ENCODE measurements at places on chromosomes 7 and 10. TPM values are rescaled to one million over a fixed set of nuclear protein-coding genes. Genes with fewer than 3 reads are reported as not detected.

NUTM2B gene
- total RNA-seq: 0.52 TPM

MYOF gene
- total RNA-seq: 43.6 TPM

VPS26A gene
- 33.1 TPM for total RNA-seq

LRMDA gene
- total RNA-seq: 18.7 TPM

STEAP1B gene
- total RNA-seq: 0.63 TPM

WEE2 gene
- total RNA-seq: not detected

GRCh38 chr7:27184337-27185012 is 557 bp downstream of the HOXA11 start:
- no peak for DNase-seq
- no peaks in the 10 kb centered on the region for H3K36me3 ChIP-seq
- peaks cover 100% of the 10 kb centered on the region for H3K27me3 ChIP-seq
- peaks cover 58% of the 10 kb centered on the region for H3K4me1 ChIP-seq

DNA sequence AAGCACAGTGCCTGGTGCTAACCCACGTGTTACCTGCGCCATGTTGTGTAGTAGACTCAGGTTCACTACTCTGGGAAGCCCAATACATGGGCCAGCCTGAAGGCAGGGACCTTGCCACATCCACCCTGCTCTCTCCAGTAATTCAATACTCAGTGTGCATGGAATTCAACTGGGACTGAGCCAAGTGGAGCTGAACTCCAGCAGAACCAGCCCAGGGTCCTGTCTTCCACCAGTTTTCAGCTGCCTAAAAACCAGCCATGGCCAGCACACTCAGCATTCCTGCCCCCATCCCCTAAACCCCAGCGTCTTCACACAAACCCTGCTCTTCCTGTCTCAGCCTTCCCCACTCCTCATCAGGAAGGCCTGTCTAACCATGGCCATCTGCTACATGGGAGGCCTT is 15.4 kb downstream of the FGF8 start:
- H3K4me1 ChIP-seq: no peaks in the 10 kb centered on the region
- no peak overlapping the region for H3K4me3 ChIP-seq
- no peak for DNase-seq
- H3K36me3 ChIP-seq: no peaks in the 10 kb centered on the region

- H3K27ac ChIP-seq: no peak overlapping the region
- peaks cover 38% of the 10 kb centered on the region for H3K36me3 ChIP-seq
- H3K27me3 ChIP-seq: no peaks in the 10 kb centered on the region
Observed at GRCh38 chr10:38038932-38039245, 28.4 kb downstream of the ZNF33A start.

DNA sequence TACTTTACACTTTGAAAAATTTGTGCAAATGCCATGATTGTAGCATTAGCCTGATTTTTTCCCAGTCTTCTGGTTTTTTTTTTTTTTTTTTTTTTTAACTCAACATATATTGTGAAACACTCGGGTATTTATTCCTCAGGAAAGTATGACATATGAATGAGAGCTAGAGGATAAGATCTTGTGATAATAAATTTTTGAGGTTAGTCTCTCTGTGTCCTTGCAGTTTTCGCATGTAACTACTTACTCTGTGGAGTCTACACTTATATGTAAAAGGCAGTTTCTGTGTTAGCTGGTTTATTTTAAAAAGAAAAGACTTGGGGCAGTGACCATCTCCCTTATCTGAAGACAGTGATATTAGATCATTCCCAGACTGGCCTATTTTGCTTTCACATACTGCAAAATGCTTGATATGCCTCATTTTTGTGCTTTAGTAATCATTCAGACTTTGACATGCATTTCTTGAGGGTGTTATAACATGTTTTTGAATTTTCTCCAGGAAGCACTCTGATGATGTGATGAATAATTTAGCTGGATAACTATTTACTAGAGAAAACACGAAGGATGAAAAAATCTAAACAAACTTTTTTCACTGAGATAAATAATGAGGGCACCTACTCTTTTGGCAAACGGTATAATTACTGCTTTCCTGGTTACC is 371.0 kb downstream of the NRG3 start:
- no peak for DNase-seq
- no peak overlapping the region for H3K27ac ChIP-seq
- H3K4me3 ChIP-seq: no peak overlapping the region
- H3K4me1 ChIP-seq: no peaks in the 10 kb centered on the region
